Endothelial cell (in vitro differentiated cells): ENCODE measurements at places on chromosomes 1 and 21. TPM values are rescaled to one million over a fixed set of nuclear protein-coding genes. Genes with fewer than 3 reads are reported as not detected.

GRCh38 chr1:70348399-70349165, 5.9 kb downstream of the ANKRD13C start:
- peaks cover 8% of the 10 kb centered on the region for H3K4me1 ChIP-seq
- H3K27ac ChIP-seq, result no peak overlapping the region
- peaks cover 3% of the 10 kb centered on the region for H3K27me3 ChIP-seq
- no peak overlapping the region for H3K4me3 ChIP-seq

GRCh38 chr1:224782281-224783000, 147.0 kb upstream of the DNAH14 start:
- H3K4me3 ChIP-seq, result no peak overlapping the region
- peak overlapping the region; percentile 94 for H3K27ac ChIP-seq
- no peaks in the 10 kb centered on the region for H3K36me3 ChIP-seq
- H3K4me1 ChIP-seq, result peaks cover 45% of the 10 kb centered on the region
- no peak for DNase-seq
- peaks cover 6% of the 10 kb centered on the region for H3K27me3 ChIP-seq

DNA sequence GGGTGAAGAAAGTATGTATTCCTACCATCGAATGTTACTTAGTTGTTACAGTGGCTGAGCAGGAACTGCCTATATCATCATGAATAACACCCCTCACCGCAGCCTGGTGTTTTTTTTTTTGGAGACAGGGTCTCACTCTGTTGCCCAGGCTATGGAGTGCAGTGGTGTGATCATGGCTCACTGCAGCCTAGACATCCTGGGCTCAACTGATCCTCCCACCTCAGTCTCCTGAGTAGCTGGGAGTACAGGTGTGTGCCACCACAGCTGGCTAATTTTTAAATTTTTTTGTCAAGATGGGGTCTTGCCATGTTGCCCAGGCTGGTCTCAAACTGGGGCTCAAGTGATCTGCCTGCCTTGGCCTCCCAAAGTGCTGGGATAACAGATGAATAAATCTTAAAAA, 7.3 kb downstream of the PATJ start:
- H3K4me1 ChIP-seq, result no peaks in the 10 kb centered on the region
- no peak overlapping the region for H3K27ac ChIP-seq
- no peaks in the 10 kb centered on the region for H3K27me3 ChIP-seq

GRCh38 chr1:26373281-26373680, 731 bp upstream of the ZNF683 start:
- H3K27ac ChIP-seq, result no peak overlapping the region
- peaks cover 23% of the 10 kb centered on the region for H3K4me1 ChIP-seq
- no peak for DNase-seq
- peaks cover 5% of the 10 kb centered on the region for H3K36me3 ChIP-seq
- H3K4me3 ChIP-seq, result no peak overlapping the region
- H3K27me3 ChIP-seq, result peaks cover 7% of the 10 kb centered on the region

- peak; percentile 40 for DNase-seq
- peak overlapping the region; percentile 100 for H3K27ac ChIP-seq
- H3K4me3 ChIP-seq, result peak overlapping the region; percentile 100
- peaks cover 60% of the 10 kb centered on the region for H3K4me1 ChIP-seq
Measured at GRCh38 chr1:47229031-47229885, 2.8 kb downstream of the TAL1 start.

DNA sequence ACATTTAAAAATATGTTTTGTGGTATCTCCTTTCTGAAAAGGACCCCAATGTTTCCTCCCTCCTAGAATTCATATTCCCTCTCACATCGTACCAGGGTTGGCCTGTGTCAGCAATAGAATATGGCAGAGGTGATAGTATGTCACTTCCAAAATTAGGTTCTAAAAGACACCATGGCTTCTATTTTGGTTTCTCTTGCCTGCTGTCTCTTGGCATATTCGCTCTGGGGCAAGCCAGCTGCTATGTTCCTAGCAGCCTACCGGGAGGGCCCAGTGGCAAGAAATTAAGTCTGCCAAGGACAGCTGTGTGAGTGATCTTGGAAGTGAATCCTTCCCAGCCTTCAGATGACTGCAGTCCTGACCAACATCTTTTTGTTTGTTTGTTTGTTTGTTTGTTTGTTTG, 92.9 kb upstream of the PPM1J start:
- H3K36me3 ChIP-seq, result no peaks in the 10 kb centered on the region
- peaks cover 5% of the 10 kb centered on the region for H3K27me3 ChIP-seq
- H3K4me3 ChIP-seq, result no peak overlapping the region

GRCh38 chr1:61692155-61692800, 32.7 kb downstream of the TM2D1 start:
- H3K27me3 ChIP-seq, result no peaks in the 10 kb centered on the region
- no peaks in the 10 kb centered on the region for H3K4me1 ChIP-seq
- no peak for DNase-seq
- H3K27ac ChIP-seq, result no peak overlapping the region
- H3K4me3 ChIP-seq, result no peak overlapping the region
- no peaks in the 10 kb centered on the region for H3K36me3 ChIP-seq

DNA sequence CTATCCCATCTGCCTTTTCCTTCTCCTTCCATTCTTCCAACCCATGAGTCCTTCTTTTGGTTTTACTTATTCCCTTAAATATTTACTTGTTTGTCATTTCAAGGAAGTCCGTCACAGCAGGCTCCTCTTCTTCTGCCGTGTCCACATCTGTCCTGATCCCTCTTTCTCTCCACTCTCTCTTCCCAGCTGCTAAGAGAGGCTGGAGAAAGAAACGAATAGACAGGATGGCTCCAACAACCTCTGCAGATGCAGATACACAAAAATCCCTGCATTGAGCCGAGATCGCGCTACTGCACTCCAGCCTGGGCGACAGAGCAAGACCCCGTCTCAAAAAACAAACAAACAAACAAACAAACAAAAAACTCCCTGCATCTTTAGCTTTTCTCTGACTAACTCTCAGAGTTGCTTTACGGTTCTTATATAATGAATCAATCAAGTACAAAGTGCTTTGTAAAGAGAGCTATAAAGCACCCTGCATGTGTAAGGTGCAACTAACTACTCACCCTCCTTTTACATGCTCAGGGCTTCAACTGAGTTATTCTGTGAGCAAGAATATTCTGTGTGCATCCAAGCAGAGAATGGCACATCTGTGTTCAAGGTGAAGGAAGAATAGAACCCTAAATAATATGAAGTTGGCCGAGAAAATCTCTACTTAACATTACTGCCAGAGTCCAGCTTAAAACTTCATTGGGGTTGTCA, 3.8 kb upstream of the SAMD13 start:
- no peak overlapping the region for H3K27ac ChIP-seq
- H3K4me3 ChIP-seq, result peak overlapping the region; percentile 89
- DNase-seq, result no peak
- H3K4me1 ChIP-seq, result peaks cover 28% of the 10 kb centered on the region
- peaks cover 4% of the 10 kb centered on the region for H3K27me3 ChIP-seq
- H3K36me3 ChIP-seq, result peaks cover 3% of the 10 kb centered on the region

GRCh38 chr1:15992582-15993500, 11.2 kb upstream of the SRARP start:
- H3K27ac ChIP-seq, result no peak overlapping the region
- H3K4me3 ChIP-seq, result no peak overlapping the region
- H3K36me3 ChIP-seq, result peaks cover under 1% of the 10 kb centered on the region
- H3K27me3 ChIP-seq, result no peaks in the 10 kb centered on the region
- no peaks in the 10 kb centered on the region for H3K4me1 ChIP-seq

DNA sequence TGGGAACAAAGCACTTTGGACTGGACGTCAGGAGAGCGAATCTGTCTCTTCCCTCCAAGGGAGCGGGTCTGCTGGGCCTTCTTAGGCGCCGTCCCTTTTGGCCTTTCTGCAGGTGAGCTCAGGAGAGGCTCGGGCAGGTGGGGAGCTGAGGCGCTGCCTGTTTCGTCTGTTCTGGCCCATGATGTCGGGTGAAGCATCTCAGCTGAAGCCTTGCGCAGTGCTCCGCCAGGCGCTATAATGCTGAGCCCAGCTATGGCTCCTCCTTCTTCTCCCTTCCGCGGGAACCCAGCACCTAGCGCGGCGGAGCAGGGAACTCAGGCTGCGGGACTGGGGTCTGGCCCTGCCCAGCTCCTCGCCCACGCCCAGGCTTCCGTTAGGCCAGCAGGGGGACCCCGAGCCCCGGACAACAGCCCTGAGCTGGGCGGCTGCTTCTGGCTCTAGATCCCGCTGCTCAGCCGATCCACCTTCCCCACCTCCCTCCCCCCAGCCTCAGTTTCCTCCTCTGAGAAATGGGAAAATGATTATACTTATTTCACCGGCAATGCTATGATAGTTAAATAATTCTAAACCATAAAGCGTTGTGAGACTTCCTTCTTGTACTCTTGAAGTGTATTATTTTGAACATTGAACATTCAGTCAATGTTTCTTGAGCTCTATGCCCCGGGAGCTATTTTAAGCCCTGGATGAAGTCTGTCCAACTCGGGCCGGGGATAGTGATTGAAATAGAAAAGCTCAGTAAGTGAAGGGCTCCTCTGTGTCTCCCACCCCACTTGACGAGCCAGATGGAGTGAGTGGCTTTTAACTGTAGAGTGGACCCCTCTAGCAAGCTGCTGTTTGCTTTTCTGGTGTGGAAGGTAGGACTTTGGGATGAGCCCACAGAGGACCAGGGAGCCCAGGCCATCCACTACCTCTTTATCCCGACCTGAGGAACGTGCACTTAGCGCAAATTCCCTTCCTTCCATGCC, 9.6 kb upstream of the ADORA1 start:
- peaks cover 33% of the 10 kb centered on the region for H3K4me1 ChIP-seq
- H3K27me3 ChIP-seq, result peaks cover 17% of the 10 kb centered on the region
- no peak overlapping the region for H3K4me3 ChIP-seq
- H3K36me3 ChIP-seq, result peaks cover 4% of the 10 kb centered on the region

- H3K27ac ChIP-seq, result no peak overlapping the region
- no peak overlapping the region for H3K4me3 ChIP-seq
- H3K4me1 ChIP-seq, result no peaks in the 10 kb centered on the region
- DNase-seq, result no peak
- no peaks in the 10 kb centered on the region for H3K36me3 ChIP-seq
- peaks cover 1% of the 10 kb centered on the region for H3K27me3 ChIP-seq
Measured at GRCh38 chr1:185566995-185567394, 167.2 kb upstream of the HMCN1 start.

GRCh38 chr21:42061195-42061985, 9.7 kb upstream of the UMODL1 start:
- H3K27ac ChIP-seq, result no peak overlapping the region
- H3K27me3 ChIP-seq, result peaks cover 11% of the 10 kb centered on the region
- no peaks in the 10 kb centered on the region for H3K36me3 ChIP-seq

DNA sequence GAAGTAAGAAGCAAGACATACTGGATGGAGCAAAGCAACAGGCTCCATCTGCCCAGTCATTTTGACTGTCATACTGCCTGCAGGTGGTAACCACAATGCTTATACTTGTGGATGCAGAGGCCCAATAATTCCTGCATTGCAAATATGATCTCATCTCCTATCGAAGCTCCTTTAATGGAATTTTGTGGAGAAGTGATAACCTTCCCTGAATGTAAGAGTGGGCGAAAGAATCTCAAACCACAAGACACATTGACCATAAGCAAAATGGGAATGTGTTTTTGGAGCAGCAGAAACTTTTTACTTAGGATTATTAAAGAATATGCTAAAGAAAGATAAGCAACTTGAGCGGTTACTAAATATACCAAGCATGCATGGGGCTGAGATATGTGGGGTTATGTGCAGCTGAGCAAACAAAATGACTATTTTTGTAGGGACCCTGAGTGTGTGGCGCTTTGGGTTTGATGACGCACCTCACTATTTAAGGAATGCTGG, 77.4 kb upstream of the BACH1 start:
- H3K4me1 ChIP-seq, result no peaks in the 10 kb centered on the region
- H3K27me3 ChIP-seq, result no peaks in the 10 kb centered on the region
- H3K27ac ChIP-seq, result no peak overlapping the region

DNA sequence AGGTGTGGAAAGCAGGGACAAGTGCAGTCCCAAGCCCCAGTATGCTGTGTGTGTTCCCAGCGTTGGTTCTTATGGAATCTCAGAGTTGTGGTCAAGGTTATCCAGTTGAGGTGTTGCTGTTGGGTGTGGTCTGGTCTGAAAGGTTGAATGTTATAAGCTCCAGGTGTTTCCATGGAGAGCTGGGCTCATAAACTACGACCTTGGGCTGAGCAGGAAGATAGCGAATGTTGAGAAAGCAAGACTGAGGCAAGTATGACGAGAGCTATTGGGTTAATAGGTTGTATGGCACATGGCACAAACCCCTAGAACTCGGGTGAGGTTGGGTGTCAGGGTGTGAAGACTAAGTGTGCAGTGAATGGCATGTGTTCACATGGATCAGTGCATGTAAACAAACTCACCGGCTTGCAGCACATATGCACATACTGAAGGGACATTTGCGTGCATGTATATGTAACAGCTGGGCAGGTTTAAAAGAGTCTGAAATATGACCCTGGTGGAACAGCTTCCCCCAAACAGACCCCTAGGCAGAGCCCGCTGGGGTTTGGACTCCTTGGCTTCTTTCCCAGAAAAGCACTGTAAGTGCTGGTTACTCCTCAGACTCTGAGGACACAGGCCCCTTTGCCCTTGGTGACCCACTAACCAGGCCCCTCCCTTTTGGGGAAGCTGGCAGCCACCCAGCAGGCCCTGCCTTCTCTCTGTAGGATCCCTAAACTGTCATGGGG, 117.5 kb downstream of the NAV1 start:
- no peak overlapping the region for H3K4me3 ChIP-seq
- H3K27ac ChIP-seq, result no peak overlapping the region
- peaks cover 15% of the 10 kb centered on the region for H3K4me1 ChIP-seq

- no peaks in the 10 kb centered on the region for H3K27me3 ChIP-seq
- no peak for DNase-seq
- no peak overlapping the region for H3K27ac ChIP-seq
- H3K4me3 ChIP-seq, result no peak overlapping the region
Measured at GRCh38 chr1:227215863-227216510, 102.3 kb downstream of the CDC42BPA start.

DNA sequence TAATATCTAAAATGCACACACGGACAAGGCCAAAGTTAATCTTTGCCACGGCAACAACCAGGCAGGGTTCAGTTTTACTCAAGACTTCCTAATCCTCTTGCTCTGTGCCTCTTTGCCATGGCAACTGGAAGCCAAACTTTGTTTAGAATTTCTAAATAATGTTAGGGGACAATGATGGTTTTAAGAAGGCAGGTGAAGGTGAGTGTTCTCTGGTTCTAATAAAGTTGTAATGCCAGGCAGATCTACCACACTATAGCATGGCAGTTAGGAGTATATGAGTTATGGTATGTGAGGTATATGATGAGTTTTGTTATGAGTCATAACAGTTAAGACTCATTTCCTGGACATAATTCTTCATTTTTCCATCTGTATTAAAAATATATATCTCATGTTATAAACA, 2.7 kb downstream of the PTPRC start:
- no peak for DNase-seq
- H3K4me3 ChIP-seq, result no peak overlapping the region
- no peaks in the 10 kb centered on the region for H3K36me3 ChIP-seq
- no peaks in the 10 kb centered on the region for H3K4me1 ChIP-seq
- H3K27ac ChIP-seq, result no peak overlapping the region
- H3K27me3 ChIP-seq, result no peaks in the 10 kb centered on the region

The MOB3C gene
- total RNA-seq, result 80.7 TPM

The C1orf141 gene
- total RNA-seq, result not detected

The TMCO1 gene
- total RNA-seq, result 98.3 TPM

The C8B gene
- total RNA-seq, result not detected

The CENPL gene
- total RNA-seq, result 6.6 TPM

The RIIAD1 gene
- not detected for total RNA-seq

The FAM177B gene
- total RNA-seq, result not detected

The TEX38 gene
- not detected for total RNA-seq

The NMNAT1 gene
- total RNA-seq, result 15.9 TPM

The PLEKHN1 gene
- not detected for total RNA-seq
